ENCODE measurements at places on chromosomes 4 and X.
A peak's percentile ranks its signal among the peaks of the same experiment; 100 is the strongest.

DNA sequence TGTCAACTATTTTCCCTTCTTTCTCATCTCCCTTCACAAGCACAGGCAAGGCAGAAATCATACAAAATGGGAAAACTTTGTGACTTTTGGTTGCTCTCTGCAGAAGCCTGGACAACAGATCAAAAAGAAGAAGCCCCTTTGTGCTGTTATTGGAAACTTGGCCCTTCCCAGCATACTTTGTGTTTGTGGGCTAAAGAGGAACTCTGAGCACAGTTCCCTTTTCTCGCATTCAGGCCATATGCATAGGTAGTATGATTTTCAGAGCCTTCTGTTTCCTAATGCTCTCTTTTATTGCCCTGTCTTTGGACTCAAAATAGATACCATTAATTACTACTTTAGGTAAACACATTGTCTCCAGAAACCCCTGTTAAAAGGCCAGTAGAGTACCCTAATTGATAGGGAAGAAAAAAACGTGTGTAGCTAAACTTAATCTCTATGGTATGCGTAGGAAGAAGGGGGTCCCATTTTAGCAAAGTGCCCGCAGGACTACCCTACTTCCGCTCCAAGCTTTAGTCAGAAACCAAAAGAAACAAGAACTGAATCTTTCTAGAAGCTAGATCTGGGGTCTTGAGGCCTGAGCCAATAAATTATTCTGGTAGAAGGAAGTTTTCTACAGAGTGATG, 26.6 kb downstream of the VSIG4 start:
- DNase-seq, result no peak

GRCh38 chr4:47612116-47613023, 127.3 kb downstream of the ATP10D start:
- no peak for DNase-seq

GRCh38 chr4:8473920-8474590, 33.5 kb downstream of the TRMT44 start:
- no peak for DNase-seq

GRCh38 chr4:79743014-79743413, 330.0 kb downstream of the ANTXR2 start:
- no peak for DNase-seq

GRCh38 chr4:108247387-108248049, 78.8 kb upstream of the LEF1 start:
- no peak for DNase-seq

DNA sequence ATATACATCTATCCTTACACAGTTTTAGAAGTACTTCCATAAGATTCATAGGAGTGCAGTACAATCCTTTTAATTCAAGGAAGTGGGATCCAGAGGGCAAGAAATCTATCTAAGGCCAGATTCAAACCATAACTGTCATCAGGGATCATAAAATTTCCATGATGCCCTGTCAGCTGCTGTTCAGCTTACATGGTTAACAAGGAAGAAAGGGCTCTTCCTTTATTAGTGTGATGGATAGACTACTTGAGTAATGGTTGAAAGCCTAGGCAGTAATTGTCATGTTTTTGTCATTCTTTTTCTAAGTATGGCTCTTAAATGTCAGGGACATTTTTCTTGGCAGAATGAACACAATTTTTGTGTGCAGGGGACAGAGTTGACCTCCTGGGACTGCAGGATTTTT, 159.8 kb upstream of the CXCL13 start:
- no peak for DNase-seq

- DNase-seq, result no peak
Measured at GRCh38 chrX:153430796-153431195, 15.1 kb downstream of the TREX2 start.

GRCh38 chrX:11759461-11760311, 1.6 kb downstream of the MSL3 start:
- DNase-seq, result peak; percentile 68

- no peak for DNase-seq
Measured at GRCh38 chrX:15947648-15948317, 93.2 kb upstream of the AP1S2 start.

DNA sequence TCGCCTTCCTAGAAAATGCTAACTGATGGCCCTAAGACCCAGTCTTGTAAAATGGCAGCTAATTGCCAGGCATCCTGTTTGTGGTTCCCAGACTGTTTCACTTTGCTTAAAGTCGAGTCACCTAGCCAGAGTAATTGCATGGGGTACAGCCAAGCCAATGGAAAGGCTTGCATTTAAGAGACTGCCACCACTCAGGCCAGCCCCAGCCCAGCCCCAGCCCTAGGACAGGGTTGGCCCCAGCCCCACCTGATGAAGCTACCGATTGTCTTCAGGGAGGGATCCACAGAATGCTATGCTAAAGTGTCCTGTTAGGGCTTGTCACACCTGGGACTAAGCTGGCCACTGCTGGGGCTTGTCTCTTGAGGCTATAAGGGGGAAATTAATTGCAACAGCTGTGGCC, 194.6 kb upstream of the KLF3 start:
- no peak for DNase-seq

DNA sequence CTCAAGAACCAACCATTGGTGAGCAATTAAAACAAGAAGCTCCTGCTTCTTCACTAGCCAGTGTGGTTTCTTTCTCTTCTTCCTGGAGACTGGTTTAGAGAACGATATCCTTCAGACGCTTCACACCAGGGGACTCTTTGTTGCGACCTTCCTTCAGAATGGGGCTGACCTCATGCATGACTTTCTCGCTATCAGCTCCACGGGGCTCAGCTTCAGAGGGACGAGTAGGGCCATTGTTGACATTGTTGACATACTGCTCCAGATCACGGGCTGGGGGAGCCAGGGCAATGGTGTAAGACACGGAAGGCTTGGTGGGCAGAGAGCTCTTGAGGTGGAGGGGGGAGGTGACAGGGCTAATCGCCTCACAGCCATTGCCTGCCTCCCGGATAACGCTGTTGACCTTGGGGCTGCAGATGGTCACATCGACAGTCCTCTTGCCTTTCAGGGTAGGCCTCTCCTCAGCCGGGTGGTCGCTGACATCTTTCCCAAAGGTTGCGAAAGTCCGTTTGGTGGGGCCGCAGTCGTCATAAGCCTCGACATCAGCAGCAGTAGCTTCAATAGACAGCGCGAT, 113.8 kb downstream of the PCDH19 start:
- DNase-seq, result no peak

- DNase-seq, result no peak
Measured at GRCh38 chrX:149472625-149473024, 32.5 kb downstream of the IDS start.

DNA sequence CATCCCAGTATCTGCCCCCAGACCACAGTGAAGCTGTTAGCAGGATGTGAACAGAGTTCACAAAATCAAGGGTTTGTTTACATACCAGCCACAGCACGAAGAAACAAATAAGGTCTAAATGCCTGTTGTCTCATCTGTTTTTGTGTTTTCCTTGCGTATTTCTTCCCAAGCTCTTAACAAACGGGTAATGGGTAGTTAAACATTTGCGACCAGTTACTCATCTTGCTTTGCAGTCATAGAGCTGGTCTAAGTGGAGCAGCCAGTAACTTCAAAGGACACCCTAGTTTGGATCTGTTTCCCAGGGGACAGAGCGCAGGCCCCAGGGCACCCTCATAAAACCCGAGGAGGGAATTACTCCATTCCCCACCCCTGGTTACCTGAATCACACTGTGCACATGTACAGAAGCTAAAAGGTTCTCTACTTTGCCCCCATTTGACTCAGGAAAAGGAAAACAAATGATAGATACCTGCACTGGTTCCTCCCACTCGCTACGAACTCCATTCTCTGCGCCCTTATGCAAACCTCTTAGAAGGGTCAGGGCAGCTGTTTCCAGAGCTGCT, 68.8 kb downstream of the MAML3 start:
- no peak for DNase-seq

DNA sequence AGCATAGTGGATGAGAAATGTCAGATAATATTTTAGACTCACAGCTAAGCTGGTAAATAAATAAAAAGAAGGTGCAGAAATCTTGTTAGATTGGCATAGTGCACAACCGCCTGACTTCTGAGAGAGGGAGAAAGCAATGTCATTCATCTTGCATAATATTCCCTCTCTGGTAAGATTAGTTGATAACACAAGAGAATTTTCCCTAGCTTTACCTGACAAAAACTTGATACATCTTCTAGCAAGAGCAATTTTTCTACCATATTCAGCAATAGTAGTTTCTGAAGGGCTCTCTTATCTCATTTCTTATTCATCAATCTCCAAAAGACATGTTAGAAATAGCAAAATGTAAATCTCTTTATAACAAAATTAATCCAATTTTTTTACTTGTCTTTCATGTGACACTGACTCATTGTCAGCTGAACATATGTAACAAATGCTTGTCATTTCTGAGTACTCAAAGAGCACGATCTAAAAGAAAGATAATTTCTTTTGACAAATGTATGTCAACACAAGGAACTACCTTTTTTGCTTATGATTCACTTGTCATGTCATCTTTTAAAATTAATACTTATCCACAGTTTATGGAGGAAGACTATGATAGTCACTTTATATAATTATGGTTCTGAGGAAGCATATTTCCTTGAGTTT, 240.0 kb downstream of the ARAP2 start:
- no peak for DNase-seq

GRCh38 chr4:173121076-173121561, 47.5 kb upstream of the GALNT7 start:
- no peak for DNase-seq

- no peak for DNase-seq
Measured at GRCh38 chr4:114472269-114473032, 126.2 kb upstream of the UGT8 start.

DNA sequence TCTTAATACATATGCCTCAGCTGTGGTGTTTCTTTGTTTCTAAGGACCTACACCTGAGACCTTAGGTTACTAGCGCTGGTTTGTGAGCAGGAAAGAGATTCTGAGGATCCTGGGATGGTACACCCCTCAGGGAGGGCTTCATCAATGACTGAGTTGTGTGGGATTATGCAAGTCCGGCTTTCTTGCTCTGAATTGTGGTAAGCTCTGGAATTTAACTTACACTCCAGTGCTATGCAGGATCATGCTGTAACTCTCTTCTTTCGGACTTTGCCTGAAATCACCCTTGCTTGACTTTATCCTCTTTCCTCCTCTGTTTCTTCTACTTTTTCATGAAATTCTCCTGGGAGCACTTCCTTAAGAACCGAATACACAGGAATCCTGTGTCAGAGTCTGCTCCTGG, 431.5 kb upstream of the BOD1L1 start:
- no peak for DNase-seq

DNA sequence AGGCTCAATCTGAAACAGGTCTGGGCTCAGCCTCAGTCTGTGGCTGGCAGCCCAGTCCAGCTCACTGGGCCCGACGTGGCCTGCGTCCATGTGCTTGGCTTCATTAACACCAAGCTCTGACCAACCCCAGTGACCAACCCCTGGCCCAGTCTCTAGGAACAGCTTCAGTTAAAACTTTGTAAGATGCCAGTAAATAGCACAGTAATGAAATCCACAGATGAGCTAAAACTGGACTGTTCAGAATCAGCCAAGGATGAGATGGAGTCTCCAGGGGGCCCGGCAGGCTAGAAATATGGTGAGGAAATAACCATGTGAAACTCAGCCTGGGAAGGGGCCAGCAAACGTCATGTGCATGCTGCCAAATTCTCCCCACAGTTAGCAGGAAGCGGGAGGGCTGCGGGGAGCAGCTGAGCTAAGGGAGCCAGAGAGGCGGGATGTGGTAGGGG, 37.1 kb upstream of the XPNPEP2 start:
- no peak for DNase-seq

DNA sequence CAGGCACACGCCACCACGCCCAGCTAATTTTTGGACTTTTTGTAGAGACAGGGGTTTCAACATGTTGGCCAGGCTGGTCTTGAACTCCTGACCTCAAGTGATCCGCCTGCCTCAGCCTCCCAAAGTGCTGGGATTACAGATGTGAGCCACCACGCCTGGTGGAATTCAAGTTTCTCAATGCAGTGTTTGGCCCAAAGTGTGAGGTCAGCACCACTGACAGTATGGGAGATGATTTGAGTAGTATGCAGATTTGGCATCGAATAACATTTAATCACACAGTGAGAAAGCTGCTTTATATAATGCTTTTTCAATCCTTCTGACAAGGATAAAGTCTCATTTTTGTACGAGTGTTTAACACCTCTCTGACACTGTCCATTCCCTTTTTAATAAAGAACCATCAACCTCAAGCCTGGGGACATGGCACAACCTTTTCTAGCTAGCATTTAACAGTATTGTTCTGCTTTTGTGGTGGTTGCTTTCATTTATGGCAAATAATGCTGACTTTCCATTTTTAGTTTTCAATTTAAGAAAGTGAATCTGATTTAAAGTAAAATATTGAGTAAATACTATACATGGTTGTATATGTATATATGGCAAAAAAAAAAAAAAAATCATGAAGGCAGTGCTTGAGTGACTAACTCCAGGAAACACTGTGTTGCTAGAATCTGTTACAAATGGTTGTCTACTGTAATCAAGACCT, 4.3 kb upstream of the NSUN7 start:
- no peak for DNase-seq

DNA sequence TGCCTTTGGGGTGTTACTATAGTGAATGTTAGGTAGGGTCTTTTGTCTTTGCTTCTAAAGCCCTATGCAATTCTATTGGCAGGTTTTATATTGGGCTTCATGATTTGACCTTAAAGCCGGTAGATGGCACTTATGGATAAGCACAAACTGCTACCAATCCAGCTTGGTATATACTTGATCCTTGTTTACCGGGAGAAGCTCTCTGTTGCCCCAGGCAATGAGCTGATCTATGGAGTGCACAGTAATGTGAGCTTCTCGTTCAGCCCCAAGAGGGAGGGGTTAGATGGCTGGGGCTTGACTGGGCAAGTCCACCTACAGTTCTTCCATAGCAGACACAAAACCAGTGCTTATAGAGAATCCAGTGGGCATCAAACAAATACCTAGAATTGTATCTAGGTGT, 287.2 kb upstream of the CT83 start:
- DNase-seq, result no peak

- DNase-seq, result no peak
Measured at GRCh38 chrX:23673108-23673507, 5.8 kb downstream of the PRDX4 start.

DNA sequence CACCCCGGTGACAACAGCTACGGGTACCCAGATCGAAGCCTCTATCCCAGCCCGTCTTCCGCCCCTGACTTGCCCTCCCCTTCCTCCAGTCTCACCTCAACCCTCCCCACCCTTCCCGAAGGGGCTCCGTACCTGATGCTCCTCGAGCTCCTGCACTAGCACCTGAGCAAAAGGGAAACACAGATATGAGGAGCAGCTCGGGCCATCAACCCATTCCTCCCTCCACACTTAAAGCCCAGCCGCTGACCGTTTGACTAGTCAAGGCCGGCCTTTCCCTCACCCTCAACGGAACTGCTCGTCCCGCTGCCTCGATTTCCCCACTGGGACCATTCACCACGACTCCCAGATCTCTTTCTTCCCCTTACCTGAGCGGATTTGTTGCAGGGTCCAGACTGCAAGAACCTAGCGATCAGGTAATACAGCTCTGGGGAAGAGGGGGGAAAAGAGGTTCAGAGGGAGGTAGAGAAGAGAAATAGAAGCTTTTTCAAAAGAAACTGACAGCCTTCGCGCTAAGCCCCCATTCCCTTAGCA, 731 bp downstream of the BRWD3 start:
- DNase-seq, result peak; percentile 21

Data from stimulated activated CD4-positive, alpha-beta T cell treated with anti-CD3 and anti-CD28 coated beads, Interleukin-2, amount 100 ng/mL, for 24 hours (primary cell).